ENCODE measurements at places on chromosomes 5 and 9. TPM values are rescaled to one million over a fixed set of nuclear protein-coding genes. Genes with fewer than 3 reads are reported as not detected.

SLC25A2 gene
- total RNA-seq, result 0.81 TPM

MUSK gene
- not detected for total RNA-seq

DNA sequence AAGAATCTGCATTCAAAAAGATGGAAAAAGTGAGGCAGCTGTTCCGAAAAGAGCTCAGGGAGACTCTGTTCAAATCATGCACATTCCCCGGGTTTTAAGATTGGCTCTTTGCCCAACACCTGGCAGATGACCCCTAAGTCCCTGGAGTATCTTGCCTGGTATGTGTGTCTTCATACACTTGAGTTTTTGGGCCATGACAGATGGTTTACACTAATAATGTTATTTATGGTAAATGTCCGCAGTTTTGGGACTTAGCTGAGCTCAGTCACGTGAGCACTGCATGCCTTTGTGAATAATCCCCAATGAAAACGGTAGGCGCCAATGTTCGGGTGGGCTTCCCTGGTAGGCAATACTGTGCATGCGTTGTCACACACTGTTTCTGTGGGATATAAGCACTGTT, 316.1 kb downstream of the PRDM9 start:
- DNase-seq, result no peak

- no peak for DNase-seq
Measured at GRCh38 chr9:71676460-71676859, 91.9 kb downstream of the CEMIP2 start.

- no peak for DNase-seq
Measured at GRCh38 chr9:92745331-92745730, 19.3 kb downstream of the BICD2 start.

GRCh38 chr5:72183101-72183520, 75.8 kb downstream of the MAP1B start:
- no peak for DNase-seq

GRCh38 chr9:16453390-16453789, 417.1 kb downstream of the BNC2 start:
- DNase-seq, result no peak

GRCh38 chr5:6755519-6755918, 42.3 kb downstream of the TENT4A start:
- DNase-seq, result no peak

DNA sequence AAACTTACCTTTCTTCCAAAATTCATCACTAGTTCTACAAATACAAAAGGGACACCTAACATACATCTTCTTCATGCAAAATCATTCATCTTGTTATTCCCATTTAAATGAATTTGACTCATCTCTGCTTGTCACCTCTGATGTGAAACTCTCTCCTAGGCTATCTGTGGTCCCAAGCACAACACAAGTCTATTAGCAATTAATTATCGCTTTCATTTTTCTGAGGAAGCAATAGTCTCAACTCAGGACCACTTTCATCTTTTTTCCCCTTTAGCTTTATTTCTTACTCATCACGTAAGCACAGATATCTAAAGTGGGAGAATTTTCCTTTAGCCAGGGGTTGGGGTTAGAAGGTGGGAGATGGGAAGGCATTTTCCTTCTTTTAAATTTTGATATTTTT, 131.9 kb downstream of the ST8SIA4 start:
- DNase-seq, result no peak

- DNase-seq, result no peak
Measured at GRCh38 chr9:127991757-127992274, 11.0 kb upstream of the EEIG1 start.

All from osteocyte (in vitro differentiated cells).